PC-9 (cell line): ENCODE measurements at places on chromosomes 6 and 20. TPM values are rescaled to one million over a fixed set of nuclear protein-coding genes. Genes with fewer than 3 reads are reported as not detected.

Gene POM121L2
- 0.26 TPM in 1 of 2 replicates, not detected in the other for total RNA-seq

GRCh38 chr6:89023591-89024441 lies 56.7 kb upstream of the PNRC1 start:
- H3K4me1 ChIP-seq: no peaks in the 10 kb centered on the region
- H3K36me3 ChIP-seq: no peaks in the 10 kb centered on the region
- no peaks in the 10 kb centered on the region for H3K27me3 ChIP-seq
- no peak overlapping the region for H3K27ac ChIP-seq

DNA sequence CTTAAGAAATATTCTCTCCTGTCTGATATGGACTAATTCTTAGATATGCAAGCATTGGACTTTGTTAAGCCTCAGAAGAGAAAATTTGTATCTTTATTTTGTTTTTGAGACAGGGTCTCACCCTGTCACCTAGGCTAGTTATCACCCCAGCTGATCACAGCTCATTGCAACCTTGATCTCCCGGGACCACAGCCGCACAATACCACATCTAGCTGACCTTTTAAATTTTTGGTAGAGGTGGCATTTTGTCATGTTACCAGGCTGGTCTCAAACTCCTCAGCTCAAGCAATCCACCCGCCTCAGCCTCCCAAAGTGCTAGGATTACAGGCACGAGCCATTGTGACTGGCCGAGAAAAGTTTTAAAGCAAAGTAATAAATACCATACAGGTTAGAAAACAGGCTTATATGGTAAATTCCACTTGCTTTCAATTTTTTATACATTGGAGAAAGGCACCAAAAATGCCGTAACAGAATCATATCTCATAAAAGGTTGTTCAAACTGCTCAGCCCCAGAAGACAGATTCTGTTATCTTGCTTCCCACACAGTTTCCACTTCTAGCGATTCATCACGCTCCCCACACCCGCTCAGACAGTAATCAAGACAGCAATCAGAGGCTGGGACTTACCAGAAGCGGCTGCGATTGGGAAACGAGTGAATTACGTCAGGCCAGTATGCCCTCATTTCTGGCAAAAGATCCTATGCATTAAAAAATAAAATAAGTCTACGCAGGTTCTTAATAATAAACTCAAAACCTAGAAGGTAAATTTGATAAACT lies 13.8 kb downstream of the RNASET2 start:
- no peaks in the 10 kb centered on the region for H3K36me3 ChIP-seq
- H3K27ac ChIP-seq: no peak overlapping the region
- no peaks in the 10 kb centered on the region for H3K27me3 ChIP-seq
- peaks cover 18% of the 10 kb centered on the region for H3K4me1 ChIP-seq
- no peak overlapping the region for H3K4me3 ChIP-seq

Gene OOEP
- total RNA-seq: 10.9 and 12.2 TPM in 2 replicates

GRCh38 chr6:10271982-10272381 lies 142.9 kb downstream of the TFAP2A start:
- H3K27me3 ChIP-seq: no peaks in the 10 kb centered on the region
- no peak overlapping the region for H3K27ac ChIP-seq
- DNase-seq: no peak
- H3K4me1 ChIP-seq: no peaks in the 10 kb centered on the region
- no peak overlapping the region for H3K4me3 ChIP-seq

- no peak overlapping the region for H3K4me3 ChIP-seq
- no peak for DNase-seq
- H3K36me3 ChIP-seq: no peaks in the 10 kb centered on the region
- H3K27ac ChIP-seq: no peak overlapping the region
- no peaks in the 10 kb centered on the region for H3K4me1 ChIP-seq
- H3K27me3 ChIP-seq: peaks cover 16% of the 10 kb centered on the region
These were observed 705.9 kb downstream of the DHX35 start for GRCh38 chr20:39668038-39668437.

DNA sequence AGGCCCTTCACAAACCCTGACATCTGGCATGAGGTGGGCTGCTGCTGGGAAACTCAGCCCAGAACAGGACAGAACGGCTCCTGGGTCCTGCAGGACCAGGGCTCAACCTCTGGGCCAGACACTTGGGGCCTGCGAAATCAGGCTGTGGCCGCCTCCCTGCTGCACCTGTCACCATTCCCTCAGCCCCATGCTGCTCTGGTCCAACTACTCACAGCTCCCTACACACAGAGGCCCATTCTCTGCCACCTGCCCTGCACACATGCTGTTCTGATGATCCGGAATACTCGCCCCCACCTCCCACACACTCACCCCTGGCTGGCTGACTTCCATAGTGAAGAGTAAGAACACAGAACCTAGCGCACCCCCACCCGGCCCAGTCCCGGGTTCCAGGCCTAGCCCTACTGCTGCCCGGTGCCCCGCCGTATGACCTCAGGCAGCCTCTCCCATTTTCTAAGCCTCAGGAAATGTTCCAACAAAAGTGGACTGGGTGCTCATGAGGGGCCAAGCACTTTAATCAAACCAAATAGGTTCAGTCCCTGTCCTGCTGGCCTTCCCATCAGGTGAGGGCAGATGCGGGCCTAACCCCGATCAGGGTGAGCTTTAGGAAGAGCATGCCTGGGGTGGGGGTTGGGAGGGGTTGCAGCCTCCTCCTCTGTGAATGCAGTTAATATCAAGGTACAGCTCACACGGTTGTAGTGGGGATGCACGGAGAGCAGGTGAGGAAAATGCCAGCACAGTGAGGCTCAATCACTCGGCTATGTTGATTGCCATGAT lies 3.9 kb downstream of the PEDS1 start:
- H3K27me3 ChIP-seq: no peaks in the 10 kb centered on the region
- H3K4me1 ChIP-seq: peaks cover 74% of the 10 kb centered on the region
- DNase-seq: no peak
- no peak overlapping the region for H3K27ac ChIP-seq
- no peaks in the 10 kb centered on the region for H3K36me3 ChIP-seq

- DNase-seq: no peak
- H3K4me3 ChIP-seq: no peak overlapping the region
- no peaks in the 10 kb centered on the region for H3K4me1 ChIP-seq
- H3K36me3 ChIP-seq: no peaks in the 10 kb centered on the region
These were observed 107.6 kb downstream of the PSMB1 start for GRCh38 chr6:170445487-170445886.

- H3K36me3 ChIP-seq: no peaks in the 10 kb centered on the region
- H3K4me1 ChIP-seq: no peaks in the 10 kb centered on the region
- no peak for DNase-seq
- H3K27ac ChIP-seq: no peak overlapping the region
These were observed 155.2 kb downstream of the TTLL2 start for GRCh38 chr6:167479901-167480648.

GRCh38 chr6:8683204-8683603 lies 247.9 kb upstream of the SLC35B3 start:
- no peaks in the 10 kb centered on the region for H3K4me1 ChIP-seq
- no peak overlapping the region for H3K27ac ChIP-seq
- no peak overlapping the region for H3K4me3 ChIP-seq
- no peaks in the 10 kb centered on the region for H3K27me3 ChIP-seq

- no peak overlapping the region for H3K27ac ChIP-seq
- peak overlapping the region; percentile 68 for H3K4me3 ChIP-seq
- peaks cover 11% of the 10 kb centered on the region; the same call in 1 of the 2 replicates for H3K27me3 ChIP-seq
- no peak for DNase-seq
- H3K36me3 ChIP-seq: no peaks in the 10 kb centered on the region
These were observed 30.8 kb downstream of the SF3B5 start for GRCh38 chr6:144064402-144065212.

Gene TOX2
- total RNA-seq: 24.0 and 30.1 TPM in 2 replicates

DNA sequence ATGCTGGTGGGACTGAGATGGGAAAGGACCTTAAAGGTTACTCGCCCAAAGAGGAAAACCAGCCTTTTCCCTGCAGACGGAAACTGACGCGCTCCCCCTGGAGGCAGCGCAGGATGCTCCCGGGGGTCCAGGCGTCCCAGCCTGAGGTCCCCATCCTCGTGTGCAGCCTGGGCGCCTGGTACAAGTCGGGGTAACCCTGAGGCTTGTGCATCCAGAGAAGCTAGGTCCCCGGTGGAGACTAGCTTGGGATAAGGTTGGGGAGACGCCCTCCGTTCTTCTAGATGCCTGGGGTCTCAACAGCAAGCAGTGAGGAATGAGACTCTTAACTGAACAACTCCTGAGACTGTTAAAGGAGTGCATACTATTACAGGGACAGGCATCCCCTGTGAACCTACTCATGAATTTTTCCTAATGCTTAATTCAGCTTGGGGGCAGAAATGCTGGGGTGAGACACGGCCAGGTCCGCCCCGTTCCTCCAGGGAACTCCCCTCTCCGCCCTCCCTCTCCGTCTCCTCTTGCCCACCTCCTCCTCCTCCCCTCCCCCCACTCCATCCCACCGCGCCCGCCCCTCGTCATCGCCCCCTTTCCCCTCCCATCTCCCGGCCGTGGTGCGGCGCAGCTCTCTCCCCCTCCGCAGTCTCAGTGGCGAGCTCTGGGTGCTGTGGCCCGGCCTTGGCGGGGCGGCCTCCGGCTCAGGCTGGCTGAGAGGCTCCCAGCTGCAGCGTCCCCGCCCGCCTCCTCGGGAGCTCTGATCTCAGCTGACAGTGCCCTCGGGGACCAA lies at the start of gene PRSS35:
Gene PRSS35, plus strand, starts transcription at position 634 of the 781 bp plus-strand sequence. CDS start 10,908 bp downstream, outside the sequence.
- DNase-seq: no peak
- H3K4me1 ChIP-seq: no peaks in the 10 kb centered on the region
- H3K4me3 ChIP-seq: peak within 1 kb of the TSS; percentile 53
- no peaks in the 10 kb centered on the region for H3K36me3 ChIP-seq
- no peak within 1 kb of the TSS for H3K27ac ChIP-seq

- H3K4me3 ChIP-seq: no peak overlapping the region
- H3K4me1 ChIP-seq: no peaks in the 10 kb centered on the region
- no peaks in the 10 kb centered on the region for H3K27me3 ChIP-seq
- H3K36me3 ChIP-seq: no peaks in the 10 kb centered on the region
These were observed 739.0 kb downstream of the CBLN4 start for GRCh38 chr20:55266361-55266760.

- H3K36me3 ChIP-seq: no peaks in the 10 kb centered on the region
- H3K4me1 ChIP-seq: peaks cover 34% of the 10 kb centered on the region
These were observed 903 bp downstream of the SLC4A11 start for GRCh38 chr20:3237958-3238615.

- no peaks in the 10 kb centered on the region for H3K36me3 ChIP-seq
- no peak for DNase-seq
- H3K4me3 ChIP-seq: no peak overlapping the region
- H3K4me1 ChIP-seq: 0 out of 2 replicates have a peak, but pooled peaks cover 3% of the 10 kb centered on the region
- no peak overlapping the region for H3K27ac ChIP-seq
These were observed 121.0 kb downstream of the UST start for GRCh38 chr6:148867862-148868261.

Gene GSTA2
- not detected in 2 replicates for total RNA-seq

Gene SYNJ2
- 30.3 and 39.4 TPM in 2 replicates for total RNA-seq

- no peak overlapping the region for H3K4me3 ChIP-seq
- H3K36me3 ChIP-seq: peaks cover 24% of the 10 kb centered on the region
- no peaks in the 10 kb centered on the region for H3K4me1 ChIP-seq
- DNase-seq: no peak
- no peak overlapping the region for H3K27ac ChIP-seq
- no peaks in the 10 kb centered on the region for H3K27me3 ChIP-seq
These were observed 10.6 kb downstream of the RPS10 start for GRCh38 chr6:34414999-34415858.

Gene EYA4
- total RNA-seq: 9.8 and 10.6 TPM in 2 replicates

Gene ADGRF4
- 4.5 and 5.2 TPM in 2 replicates for total RNA-seq

DNA sequence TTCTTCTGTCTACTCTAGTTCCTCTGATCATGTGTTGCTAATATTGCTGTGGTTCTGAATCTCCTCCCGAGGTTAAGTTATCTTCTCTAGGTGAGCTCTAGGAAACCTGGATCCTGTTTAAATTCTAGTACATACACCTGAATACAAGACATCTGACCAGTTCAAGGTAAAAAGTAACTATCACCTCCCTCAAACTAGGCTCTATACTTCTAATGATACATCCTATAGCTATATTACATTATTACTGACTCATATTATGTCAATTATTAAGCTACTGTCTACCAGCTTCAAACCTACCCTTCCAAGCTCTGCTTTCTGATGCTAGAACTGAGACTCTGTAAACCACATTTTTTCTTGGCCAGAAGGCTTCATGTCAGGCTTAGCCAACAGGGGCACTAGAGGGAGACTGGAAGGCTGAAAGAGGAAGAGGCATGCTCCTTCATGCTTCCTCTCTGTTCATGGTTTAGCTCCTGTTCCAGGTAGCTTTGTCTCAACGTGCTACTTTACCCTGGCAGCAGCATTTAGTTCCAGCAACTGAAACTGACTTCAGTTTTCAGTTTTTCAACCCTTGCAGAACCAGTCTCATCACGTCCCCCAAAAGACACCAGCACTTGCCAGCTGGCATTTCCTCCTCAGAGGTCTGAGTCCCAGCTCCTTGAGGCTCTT lies 148.4 kb upstream of the TOP1 start:
- H3K4me3 ChIP-seq: no peak overlapping the region
- H3K36me3 ChIP-seq: no peaks in the 10 kb centered on the region
- H3K27me3 ChIP-seq: peaks cover 17% of the 10 kb centered on the region
- no peak for DNase-seq
- no peak overlapping the region for H3K27ac ChIP-seq

Gene MKKS
- total RNA-seq: 10.2 and 15.2 TPM in 2 replicates

DNA sequence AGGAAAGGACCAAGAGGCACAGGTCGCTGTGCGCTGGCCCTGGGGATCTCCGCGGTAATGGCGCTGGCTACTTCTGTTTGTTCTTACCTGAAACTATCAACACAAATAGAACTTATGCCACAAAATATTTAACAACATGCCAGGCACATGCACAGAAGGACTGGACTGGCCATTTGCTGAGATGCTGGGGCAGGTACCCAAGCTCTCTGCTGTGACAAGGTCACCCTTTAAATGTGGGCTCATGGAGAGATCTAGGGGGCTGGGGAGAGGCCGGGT lies 28.0 kb upstream of the PXDC1 start:
- no peak overlapping the region for H3K27ac ChIP-seq
- no peaks in the 10 kb centered on the region for H3K4me1 ChIP-seq
- no peaks in the 10 kb centered on the region for H3K36me3 ChIP-seq
- H3K27me3 ChIP-seq: no peaks in the 10 kb centered on the region

DNA sequence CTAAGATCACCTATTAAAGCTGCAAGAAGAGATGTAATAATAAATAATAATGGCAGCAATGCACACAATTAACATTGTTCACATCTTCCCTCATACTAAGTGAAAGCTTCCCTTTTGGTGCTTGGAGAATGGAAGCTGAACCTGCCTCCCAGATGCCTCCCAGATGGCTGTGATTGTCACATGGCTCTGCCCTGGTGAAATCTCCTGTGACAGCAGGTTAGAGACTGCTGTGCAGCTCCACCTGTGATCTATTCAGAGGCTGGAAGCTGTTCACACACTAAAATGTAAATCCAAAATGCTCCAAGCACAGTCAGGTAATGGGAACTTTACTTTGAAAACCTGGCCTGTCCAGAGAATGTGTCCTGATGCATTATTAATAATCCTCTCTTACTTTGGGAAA lies 41.7 kb upstream of the RGS17 start:
- DNase-seq: no peak
- H3K4me1 ChIP-seq: peaks cover 17% of the 10 kb centered on the region
- no peaks in the 10 kb centered on the region for H3K36me3 ChIP-seq
- no peak overlapping the region for H3K4me3 ChIP-seq

GRCh38 chr6:12241493-12242175 lies 48.5 kb upstream of the EDN1 start:
- H3K4me1 ChIP-seq: peaks cover 19% of the 10 kb centered on the region
- H3K27me3 ChIP-seq: no peaks in the 10 kb centered on the region
- no peaks in the 10 kb centered on the region for H3K36me3 ChIP-seq
- H3K27ac ChIP-seq: peak overlapping the region; percentile 64
- DNase-seq: peak; percentile 100

GRCh38 chr6:101392586-101393230 lies 800 bp upstream of the GRIK2 start:
- H3K27me3 ChIP-seq: peaks cover 41% of the 10 kb centered on the region
- DNase-seq: no peak
- H3K4me3 ChIP-seq: peak overlapping the region; percentile 59; the same call in 1 of the 2 replicates
- no peak overlapping the region for H3K27ac ChIP-seq
- no peaks in the 10 kb centered on the region for H3K36me3 ChIP-seq
